ENCODE measurements at places on chromosomes 2 and 18.

DNA sequence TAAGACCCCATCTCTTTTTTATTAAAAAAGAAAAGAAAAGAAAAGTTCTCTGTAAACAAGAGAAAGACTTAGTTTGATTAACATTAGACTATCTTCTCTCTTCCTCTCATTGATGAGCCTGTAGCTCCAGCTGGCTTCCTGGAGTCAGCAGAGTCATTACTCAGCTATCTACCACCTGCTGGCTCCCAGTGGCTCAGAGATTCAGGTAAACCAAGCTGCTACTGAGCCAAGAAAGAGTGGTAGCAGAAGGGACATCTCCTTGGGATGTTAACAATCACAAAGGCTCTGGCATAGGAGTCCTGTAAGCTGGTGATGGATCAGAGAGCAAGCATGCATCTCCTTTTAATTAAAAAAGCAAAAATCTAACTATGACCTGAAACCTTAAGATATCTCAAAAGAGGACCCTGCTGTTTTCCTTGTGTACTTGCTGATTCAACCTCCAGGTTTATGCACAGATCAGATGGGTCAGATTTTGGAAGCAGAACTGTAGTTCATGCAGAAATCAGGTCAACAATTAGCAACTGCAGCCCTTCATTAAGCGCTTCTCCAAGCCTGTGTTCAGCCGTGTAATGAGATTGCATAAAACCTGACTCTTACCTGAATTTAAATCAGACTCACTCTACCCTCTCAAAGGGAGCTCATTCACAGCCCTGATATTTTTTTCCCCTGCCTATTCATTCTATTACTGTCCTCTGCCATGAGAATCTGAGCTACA lies 225.8 kb downstream of the RNF152 start:
- no peak for DNase-seq

DNA sequence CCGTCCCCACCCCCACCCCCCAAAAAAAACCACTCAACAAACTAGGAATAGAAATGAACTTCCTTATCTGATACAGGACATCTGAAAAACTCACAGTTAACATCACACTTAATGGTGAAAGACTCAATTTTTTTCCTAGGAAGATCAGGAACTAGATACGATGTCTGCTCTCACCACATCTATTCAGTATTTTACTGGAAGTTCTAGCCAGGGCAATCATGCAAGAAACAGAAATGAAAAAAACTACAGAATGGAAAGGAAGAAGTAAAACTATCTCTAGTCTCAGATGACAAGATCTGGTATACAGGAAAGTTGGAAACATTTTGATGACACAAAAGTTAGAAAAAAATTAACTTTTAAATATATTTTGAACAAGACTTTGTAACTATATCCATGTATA lies 114.4 kb upstream of the FZD5 start:
- no peak for DNase-seq

DNA sequence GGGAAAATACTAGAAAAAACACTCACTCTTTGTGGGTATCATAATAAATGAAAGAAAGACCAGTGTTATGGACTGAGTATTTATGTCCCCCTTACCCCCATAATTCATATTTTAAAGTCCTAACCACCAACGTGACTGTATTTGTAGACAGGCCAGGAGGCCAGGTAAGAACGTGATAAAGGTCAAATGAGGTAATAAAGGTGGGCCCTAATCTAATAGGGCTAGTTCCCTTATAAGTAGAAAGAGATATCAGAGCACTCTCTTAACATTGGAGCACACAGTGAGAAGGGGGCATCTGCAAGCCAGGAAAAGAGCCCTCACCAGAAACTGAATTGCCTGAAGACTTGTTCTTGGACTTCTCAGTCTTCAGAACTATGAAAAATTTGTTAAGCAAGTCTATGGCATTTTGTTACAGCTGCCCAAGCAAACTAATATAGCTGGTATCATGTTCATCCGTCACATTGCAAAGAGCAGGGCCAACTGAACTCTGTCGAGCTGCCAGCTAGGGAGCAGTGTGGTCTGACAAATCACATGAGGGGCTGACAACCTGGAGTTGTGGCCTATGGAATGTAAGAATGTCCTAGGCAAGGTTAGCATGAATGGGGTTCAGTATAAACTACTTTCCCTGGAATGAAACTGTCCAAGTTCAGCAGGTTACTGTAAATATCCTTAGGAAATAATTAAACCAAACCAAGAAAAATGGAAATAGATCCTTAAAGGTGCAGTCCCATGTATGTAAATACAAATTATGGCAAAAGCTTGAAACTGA lies 280.9 kb downstream of the ZNF385B start:
- DNase-seq = no peak

GRCh38 chr2:168217920-168218319 lies 29.5 kb downstream of the STK39 start:
- no peak for DNase-seq

- DNase-seq = no peak
These were observed 224.0 kb upstream of the ID2 start for GRCh38 chr2:8457699-8458502.

DNA sequence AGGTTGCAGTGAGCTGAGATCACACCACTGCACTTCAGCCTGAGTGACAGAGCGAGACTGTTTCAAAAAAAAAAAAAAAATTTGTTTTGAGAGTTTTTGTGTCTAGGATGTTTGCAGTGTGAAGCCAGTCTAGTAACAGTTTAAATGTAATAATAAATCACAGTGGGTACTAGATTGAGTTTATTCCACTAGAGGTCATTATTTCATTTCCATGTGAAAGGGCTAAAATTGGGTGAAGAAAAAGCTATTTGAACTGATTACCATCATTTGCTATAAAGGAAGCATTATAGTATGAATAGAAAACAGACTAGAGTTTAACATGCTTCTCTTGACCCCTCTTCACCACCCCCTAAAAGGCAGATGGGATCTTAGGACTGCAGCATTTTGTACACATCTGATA lies 20.3 kb downstream of the SNRPD1 start:
- DNase-seq = no peak

DNA sequence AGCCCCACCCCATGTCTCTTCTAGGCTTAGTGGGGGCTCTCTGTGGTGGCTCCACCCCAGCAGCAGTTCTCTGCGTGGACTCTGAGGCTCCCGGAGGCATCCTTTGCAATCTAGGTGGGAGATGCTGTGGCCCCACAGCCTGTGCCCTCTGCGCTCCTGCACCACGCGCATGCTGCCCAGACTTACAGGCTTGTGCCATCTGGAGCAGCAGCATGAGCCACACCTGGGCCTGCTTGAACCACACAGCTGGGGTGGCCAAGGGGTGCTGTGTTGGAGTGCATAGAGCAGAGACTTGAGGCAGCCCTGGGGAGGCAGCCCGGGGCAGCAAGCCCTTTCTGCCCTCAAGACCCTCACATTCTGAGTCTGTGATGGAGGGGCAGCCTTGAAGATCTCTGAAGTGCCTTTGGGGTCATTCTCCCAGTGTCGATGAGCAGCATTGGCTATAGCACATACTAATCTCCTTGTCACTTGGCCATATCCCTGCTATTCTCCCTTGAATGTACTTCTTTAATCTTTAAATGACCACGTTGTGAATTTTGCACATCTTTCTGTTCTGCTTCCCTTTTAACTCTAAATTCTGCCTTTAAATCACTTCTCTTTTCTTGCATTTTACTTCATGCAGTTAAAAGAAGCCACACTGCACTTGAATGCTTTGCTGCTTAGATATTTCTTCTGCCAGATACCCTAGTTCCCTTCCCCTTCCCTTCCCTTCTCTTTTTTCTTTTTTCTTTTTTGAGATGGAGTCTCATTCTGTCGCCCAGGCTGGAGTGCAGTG lies 62.4 kb downstream of the NCAPH start:
- DNase-seq = no peak

DNA sequence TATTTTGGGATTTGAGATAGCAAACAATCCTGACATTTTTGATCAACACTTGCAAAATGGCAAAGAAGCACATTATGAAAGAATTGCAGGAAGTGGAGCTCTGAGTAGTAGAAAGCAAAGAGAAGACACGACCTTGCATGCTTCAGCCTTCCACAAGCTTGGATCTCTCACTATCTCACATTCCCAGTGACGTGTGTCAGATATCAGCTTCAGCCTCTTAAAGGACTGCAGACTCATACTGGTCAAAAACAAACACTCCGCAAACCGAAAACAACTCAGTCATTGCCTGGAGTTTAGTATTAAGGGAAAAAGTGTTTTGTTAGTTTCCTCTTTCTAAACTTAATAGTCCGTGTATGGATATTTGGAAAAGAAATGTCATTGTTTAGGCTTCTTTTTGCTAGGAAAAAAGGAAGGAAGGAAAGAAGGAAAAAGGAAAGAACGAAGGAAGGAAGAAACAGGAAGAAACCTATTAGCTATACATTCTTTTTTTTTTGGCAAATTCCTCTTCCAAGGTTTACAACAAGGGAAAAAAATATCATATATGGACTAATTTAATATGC lies 32.6 kb upstream of the SLC40A1 start:
- no peak for DNase-seq

- no peak for DNase-seq
These were observed 59.8 kb upstream of the CHRNA1 start for GRCh38 chr2:174824068-174824467.

GRCh38 chr2:47535996-47536395 lies 133.0 kb downstream of the MSH2 start:
- DNase-seq = no peak

Data from stimulated activated CD8-positive, alpha-beta memory T cell treated with anti-CD3 and anti-CD28 coated beads, Interleukin-4, amount 100 ng/mL, for 1 hour (primary cell).